ENCODE measurements at places on chromosomes 1 and 21.

GRCh38 chr21:45631540-45631939 is 12.0 kb upstream of the PCBP3 start:
- H3K36me3 ChIP-seq = no peaks in the 10 kb centered on the region
- H3K4me3 ChIP-seq = no peak overlapping the region
- no peaks in the 10 kb centered on the region for H3K4me1 ChIP-seq
- no peak for DNase-seq
- H3K27ac ChIP-seq = no peak overlapping the region
- peaks cover 7% of the 10 kb centered on the region for H3K27me3 ChIP-seq

- H3K4me3 ChIP-seq = no peak overlapping the region
- no peak for DNase-seq
- no peak overlapping the region for H3K27ac ChIP-seq
- no peaks in the 10 kb centered on the region for H3K27me3 ChIP-seq
- peaks cover 13% of the 10 kb centered on the region for H3K4me1 ChIP-seq
These were observed 49.7 kb downstream of the RAP1A start for GRCh38 chr1:111669268-111669667.

- H3K4me1 ChIP-seq = no peaks in the 10 kb centered on the region
- peaks cover 64% of the 10 kb centered on the region for H3K36me3 ChIP-seq
- no peaks in the 10 kb centered on the region for H3K27me3 ChIP-seq
- H3K27ac ChIP-seq = no peak overlapping the region
- H3K4me3 ChIP-seq = no peak overlapping the region
These were observed 61.5 kb downstream of the PACC1 start for GRCh38 chr1:212353181-212353580.

- no peaks in the 10 kb centered on the region for H3K27me3 ChIP-seq
- H3K4me1 ChIP-seq = no peaks in the 10 kb centered on the region
- no peak overlapping the region for H3K27ac ChIP-seq
- DNase-seq = no peak
These were observed 16.7 kb downstream of the SOAT1 start for GRCh38 chr1:179310291-179310690.

DNA sequence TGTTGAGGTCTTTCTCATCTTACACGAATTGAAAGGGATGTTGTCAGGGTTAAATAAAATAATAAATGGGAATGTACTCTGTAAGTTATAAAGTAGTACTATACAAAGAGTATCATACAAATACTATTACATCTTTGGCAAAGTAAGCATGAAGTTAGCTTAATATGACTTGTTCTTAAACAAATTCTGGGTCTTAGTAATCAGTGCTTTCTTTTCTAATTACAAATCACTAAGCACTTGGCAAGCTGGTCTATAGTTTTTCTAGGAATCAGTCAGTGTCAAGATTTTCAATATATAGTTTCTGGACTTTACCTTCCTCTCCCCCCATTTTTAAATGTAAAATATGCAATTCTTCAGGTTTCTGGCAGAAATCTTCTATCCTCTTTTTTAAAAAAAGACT is 6.9 kb downstream of the LYST start:
- no peaks in the 10 kb centered on the region for H3K27me3 ChIP-seq
- DNase-seq = no peak
- H3K4me1 ChIP-seq = peaks cover under 1% of the 10 kb centered on the region

DNA sequence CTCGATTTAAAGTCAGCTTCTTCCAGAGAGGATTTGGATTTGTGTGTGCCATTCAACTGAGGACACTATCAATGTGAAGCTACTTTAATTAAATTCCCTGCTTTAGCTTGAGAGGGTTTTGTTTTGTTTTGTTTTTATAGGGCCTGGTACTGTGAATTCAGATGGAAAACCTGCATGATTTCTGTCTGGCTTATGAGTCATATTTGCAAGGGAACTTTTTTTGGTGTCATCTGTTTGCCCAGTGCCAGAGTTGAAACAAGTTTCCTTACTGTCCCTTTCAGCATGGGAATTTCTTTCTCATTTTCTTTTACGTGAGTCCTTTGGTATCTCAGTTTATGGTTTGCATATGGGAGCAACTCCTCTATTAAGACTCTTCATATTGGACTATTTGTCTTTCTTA is 194.6 kb downstream of the GREM2 start:
- no peak for DNase-seq
- no peak overlapping the region for H3K27ac ChIP-seq
- H3K27me3 ChIP-seq = no peaks in the 10 kb centered on the region
- no peaks in the 10 kb centered on the region for H3K4me1 ChIP-seq
- H3K36me3 ChIP-seq = no peaks in the 10 kb centered on the region

- peak; percentile 13 for DNase-seq
- no peaks in the 10 kb centered on the region for H3K4me1 ChIP-seq
- H3K27ac ChIP-seq = no peak overlapping the region
- no peak overlapping the region for H3K4me3 ChIP-seq
These were observed 10.9 kb downstream of the WNT4 start for GRCh38 chr1:22131875-22132486.

DNA sequence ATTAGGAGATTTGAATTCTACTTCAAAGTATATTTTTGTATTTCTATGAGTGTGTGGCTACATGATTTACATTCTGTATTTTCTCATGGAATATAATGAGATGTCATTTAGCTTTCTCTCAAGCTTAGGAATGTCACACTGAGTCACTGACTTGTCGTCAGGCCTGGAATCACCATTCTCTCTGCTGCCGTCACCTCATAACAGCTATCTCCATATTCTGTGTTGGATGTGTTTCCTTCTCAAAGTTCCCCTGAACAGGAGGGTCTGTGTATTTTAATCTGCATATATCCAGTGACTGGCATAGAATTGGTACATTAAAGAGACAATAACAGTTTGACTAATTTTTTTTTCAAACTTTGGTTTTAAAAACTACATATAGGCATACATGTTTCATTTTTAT is 35.9 kb downstream of the LYPLAL1 start:
- H3K4me1 ChIP-seq = no peaks in the 10 kb centered on the region
- H3K36me3 ChIP-seq = no peaks in the 10 kb centered on the region
- H3K27me3 ChIP-seq = no peaks in the 10 kb centered on the region
- no peak overlapping the region for H3K4me3 ChIP-seq
- DNase-seq = no peak
- no peak overlapping the region for H3K27ac ChIP-seq

DNA sequence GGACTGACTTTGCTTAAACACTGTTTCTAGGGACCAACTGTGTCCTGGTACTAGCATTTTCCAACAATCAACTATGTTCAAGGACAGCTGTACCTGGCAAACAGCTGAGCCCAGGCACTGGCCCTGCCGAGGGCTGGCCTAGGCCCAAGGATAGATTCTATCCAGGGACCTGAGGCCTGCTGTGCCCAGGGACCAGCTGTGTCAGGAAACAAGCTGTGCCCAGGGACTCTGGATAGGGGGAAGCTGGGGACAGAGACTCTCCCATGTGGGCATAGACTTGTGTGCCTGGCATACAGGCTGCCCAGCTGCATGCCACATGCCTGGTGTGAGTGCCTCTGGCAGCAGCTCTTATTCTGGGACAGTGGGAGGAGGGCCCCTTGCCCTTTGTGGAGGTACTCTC is 38.1 kb upstream of the POU3F1 start:
- H3K27me3 ChIP-seq = peaks cover 2% of the 10 kb centered on the region
- no peaks in the 10 kb centered on the region for H3K36me3 ChIP-seq
- DNase-seq = no peak
- no peaks in the 10 kb centered on the region for H3K4me1 ChIP-seq
- no peak overlapping the region for H3K4me3 ChIP-seq

DNA sequence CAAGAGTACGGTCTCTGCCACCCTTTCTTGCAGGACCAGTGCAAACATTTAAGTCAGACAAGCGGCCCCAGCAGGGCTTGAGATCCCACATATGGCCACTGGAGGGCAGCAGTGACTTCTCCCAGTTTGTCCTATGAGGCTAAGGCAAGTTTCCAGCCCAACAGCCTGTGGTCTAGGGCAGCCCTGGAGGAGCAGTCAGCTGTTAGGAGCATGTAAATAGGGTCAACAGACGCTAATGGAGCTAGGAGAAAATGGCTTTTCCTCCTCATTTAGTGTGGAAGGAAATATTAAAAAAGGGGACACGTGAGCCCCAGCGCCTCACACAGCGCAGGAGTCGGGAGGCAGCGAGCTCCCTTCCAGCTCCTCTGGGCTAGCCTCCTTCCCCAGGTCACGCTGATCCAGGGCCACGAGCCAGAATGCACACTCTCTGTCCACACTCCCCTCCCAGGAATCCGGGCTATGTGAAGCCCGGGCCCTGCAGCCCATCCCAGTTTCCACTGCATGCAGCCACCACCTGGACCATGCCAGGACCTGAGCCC is 95.6 kb downstream of the LAMC2 start:
- H3K4me3 ChIP-seq = no peak overlapping the region
- H3K36me3 ChIP-seq = no peaks in the 10 kb centered on the region
- H3K27me3 ChIP-seq = no peaks in the 10 kb centered on the region
- no peaks in the 10 kb centered on the region for H3K4me1 ChIP-seq
- no peak overlapping the region for H3K27ac ChIP-seq

- no peak for DNase-seq
- H3K27ac ChIP-seq = peak overlapping the region; percentile 67
- H3K4me1 ChIP-seq = peaks cover 17% of the 10 kb centered on the region
- no peaks in the 10 kb centered on the region for H3K36me3 ChIP-seq
These were observed 408 bp downstream of the LMO4 start for GRCh38 chr1:87329051-87329525.

GRCh38 chr21:26759731-26760130 is 85.5 kb downstream of the ADAMTS1 start:
- no peaks in the 10 kb centered on the region for H3K27me3 ChIP-seq
- no peaks in the 10 kb centered on the region for H3K4me1 ChIP-seq

GRCh38 chr1:179425186-179425585 is 59.4 kb downstream of the AXDND1 start:
- H3K4me1 ChIP-seq = no peaks in the 10 kb centered on the region
- no peaks in the 10 kb centered on the region for H3K27me3 ChIP-seq
- no peak overlapping the region for H3K4me3 ChIP-seq
- H3K27ac ChIP-seq = no peak overlapping the region

- H3K36me3 ChIP-seq = no peaks in the 10 kb centered on the region
- H3K27me3 ChIP-seq = no peaks in the 10 kb centered on the region
- no peak for DNase-seq
- no peaks in the 10 kb centered on the region for H3K4me1 ChIP-seq
These were observed 4.8 kb upstream of the CAMSAP2 start for GRCh38 chr1:200733907-200734306.

DNA sequence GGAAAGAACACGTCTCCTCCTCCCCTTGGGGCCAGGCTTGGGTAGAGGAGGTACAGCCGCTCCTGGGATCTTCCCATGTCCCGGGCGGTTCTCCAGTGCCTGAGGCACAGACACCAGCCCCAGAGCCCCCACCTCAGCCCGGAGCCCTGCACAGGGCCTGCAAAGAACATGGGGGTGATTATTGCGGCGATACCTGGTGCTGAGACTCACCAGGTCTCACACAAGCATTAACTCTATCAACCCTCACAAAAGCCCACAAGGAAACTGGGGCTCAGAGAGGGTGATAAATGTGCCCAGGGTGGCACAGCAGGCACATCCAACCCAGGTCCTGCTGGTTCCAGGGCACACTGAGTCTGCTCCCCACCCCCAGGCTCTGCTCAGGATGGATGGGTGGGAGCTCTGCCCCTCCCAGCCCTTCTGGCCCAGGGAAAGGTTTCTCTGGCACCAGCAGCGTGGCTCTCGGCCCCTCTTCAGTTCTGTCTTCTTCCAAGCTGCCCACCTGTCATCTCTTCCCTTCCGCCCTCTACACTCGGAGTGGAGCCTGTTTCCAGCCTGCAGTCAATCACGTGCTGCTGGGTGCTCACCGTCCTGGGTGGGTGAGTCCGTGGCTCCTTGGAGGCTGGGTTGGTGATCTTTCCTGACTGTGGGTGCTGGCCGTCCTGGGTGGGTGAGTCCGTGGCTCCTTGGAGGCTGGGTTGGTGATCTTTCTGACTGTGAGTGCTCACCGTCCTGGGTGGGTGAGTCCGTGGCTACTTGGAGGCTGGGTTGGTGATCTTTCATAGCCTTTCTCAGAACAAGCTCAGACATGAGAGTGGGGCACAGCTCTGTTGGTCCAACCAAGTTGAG is 53.6 kb upstream of the AJAP1 start:
- no peak overlapping the region for H3K27ac ChIP-seq
- DNase-seq = no peak
- no peaks in the 10 kb centered on the region for H3K4me1 ChIP-seq

- no peak for DNase-seq
- H3K27me3 ChIP-seq = no peaks in the 10 kb centered on the region
- H3K4me3 ChIP-seq = no peak overlapping the region
- H3K36me3 ChIP-seq = no peaks in the 10 kb centered on the region
- H3K4me1 ChIP-seq = peaks cover 53% of the 10 kb centered on the region
- H3K27ac ChIP-seq = no peak overlapping the region
These were observed 240.3 kb upstream of the RAB4A start for GRCh38 chr1:229030630-229031029.

DNA sequence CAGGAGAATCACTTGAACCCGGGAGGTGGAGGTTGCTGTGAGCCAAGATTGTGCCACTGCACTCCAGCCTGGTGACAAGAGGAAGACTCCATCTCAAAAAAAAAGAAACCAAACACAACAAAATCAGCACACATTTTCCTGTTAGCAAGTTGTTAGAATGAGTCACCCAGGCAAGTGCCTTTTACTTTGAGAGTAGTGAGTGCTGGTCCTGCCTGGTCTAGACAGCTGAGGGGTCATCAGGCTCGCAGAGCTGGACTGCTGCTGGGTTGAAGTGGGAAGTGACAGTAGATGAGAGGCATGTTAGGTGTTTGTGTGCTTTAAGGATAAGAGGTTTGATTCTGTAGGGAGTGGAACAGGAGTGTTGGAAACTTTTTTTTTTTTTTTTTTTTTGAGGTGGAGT is 31.9 kb downstream of the GNPAT start:
- H3K4me1 ChIP-seq = no peaks in the 10 kb centered on the region
- no peak overlapping the region for H3K27ac ChIP-seq
- no peak overlapping the region for H3K4me3 ChIP-seq

DNA sequence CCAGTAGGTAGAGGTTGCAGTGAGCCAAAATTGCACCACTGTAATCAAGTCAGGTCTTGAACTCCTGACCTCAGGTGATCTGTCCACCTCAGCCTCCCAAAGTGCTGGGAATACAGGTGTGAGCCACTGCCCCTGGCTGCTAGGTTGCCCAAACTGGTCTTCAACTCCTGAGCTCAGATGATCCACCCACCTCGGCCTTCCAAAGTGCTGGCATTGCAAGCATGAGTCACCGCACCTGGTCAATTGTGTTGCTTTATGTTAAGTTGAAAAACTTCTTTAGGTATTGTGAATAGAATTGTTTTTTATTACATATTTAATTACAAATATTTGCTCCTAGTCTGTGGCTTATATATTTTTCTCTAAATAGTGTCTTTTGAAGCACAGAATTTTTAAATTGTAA is 80.5 kb downstream of the PRKAB2 start:
- H3K4me1 ChIP-seq = no peaks in the 10 kb centered on the region
- H3K4me3 ChIP-seq = no peak overlapping the region
- no peak for DNase-seq

GRCh38 chr1:70627910-70628309 is 216.8 kb downstream of the CTH start:
- H3K4me3 ChIP-seq = no peak overlapping the region
- H3K4me1 ChIP-seq = no peaks in the 10 kb centered on the region
- H3K36me3 ChIP-seq = no peaks in the 10 kb centered on the region
